ENCODE measurements at places on chromosomes 5 and 9.

DNA sequence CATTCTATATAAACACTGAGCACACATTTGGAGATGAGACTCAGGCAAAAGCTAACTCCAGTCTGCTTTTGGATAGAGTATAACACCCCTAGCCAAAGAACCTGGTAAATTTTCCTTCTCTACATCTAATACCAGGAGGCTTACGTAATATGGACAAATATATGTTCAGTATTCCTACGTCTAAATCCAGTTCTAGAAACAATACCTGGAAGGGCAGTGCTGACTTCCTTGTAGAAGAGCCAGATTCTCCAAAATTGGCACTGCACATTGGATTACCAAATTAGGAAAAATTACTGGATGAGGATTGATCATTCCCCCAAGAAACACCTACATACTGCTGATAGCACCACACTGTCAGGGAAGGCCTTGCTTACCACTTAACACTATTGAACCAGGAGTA lies 247.4 kb downstream of the SAXO1 start:
- no peak for DNase-seq

- DNase-seq: no peak
Measured at GRCh38 chr5:4093970-4094369, 498.3 kb downstream of the IRX1 start.

DNA sequence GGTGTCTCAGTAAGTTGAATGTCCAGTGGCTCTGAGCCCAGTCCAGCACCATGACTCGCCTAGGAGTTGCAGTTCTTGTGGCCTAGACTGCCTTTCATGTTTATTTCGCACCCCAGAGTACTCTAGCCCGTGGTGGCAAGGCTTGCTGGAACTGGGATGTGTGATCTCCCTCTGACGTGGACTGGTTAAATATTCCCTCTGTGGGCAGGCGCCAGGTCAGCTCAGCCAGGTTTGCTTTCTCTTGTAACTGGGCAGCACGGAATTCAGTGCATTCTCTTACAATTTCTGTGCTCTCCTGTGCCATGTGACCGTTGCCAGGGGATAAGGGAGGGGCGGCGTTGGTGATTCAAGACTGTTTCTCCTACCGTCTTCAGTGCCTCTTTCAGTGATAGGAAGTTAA lies 270.8 kb downstream of the KDM4C start:
- no peak for DNase-seq

- DNase-seq: no peak
Measured at GRCh38 chr5:120449501-120449900, 14.6 kb upstream of the PRR16 start.

- DNase-seq: no peak
Measured at GRCh38 chr5:139462586-139463276, at the start of gene ECSCR. Gene ECSCR, minus strand, starts transcription at chr5:139462743. Its CDS starts 73 bp downstream, at chr5:139462670.

DNA sequence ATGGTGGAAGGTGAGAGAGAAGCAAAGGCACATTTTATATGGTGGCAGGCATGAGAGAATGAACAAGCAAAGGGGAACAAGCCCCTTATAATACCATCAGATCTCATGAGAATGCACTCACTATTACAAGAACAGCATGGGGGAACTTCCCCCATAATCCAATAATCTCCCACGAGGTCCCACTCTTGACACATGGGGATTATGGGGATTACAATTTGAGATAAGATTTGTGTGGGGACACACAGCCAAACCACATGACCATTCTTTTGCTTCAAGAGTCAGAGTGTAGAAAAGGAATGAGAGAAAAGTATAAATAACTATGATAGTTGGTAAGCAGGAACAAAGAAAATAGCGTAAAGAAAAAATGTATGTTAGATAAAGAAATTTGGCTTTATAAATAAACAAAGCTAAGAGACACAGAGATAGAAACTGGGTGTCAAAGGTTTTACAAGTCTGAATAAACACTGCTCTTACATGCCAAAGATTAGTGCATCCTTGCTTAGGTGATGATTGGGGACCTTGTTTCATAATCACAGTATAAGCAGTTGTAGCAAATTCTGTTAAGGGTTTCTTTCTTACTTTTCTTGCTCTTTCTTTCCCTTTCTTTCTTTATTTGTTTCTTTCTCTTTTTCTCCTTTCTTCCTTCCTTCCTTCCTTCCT lies 91.9 kb upstream of the PAPPA start:
- DNase-seq: no peak

GRCh38 chr9:74598874-74599273 lies 101.7 kb downstream of the RORB start:
- DNase-seq: no peak

DNA sequence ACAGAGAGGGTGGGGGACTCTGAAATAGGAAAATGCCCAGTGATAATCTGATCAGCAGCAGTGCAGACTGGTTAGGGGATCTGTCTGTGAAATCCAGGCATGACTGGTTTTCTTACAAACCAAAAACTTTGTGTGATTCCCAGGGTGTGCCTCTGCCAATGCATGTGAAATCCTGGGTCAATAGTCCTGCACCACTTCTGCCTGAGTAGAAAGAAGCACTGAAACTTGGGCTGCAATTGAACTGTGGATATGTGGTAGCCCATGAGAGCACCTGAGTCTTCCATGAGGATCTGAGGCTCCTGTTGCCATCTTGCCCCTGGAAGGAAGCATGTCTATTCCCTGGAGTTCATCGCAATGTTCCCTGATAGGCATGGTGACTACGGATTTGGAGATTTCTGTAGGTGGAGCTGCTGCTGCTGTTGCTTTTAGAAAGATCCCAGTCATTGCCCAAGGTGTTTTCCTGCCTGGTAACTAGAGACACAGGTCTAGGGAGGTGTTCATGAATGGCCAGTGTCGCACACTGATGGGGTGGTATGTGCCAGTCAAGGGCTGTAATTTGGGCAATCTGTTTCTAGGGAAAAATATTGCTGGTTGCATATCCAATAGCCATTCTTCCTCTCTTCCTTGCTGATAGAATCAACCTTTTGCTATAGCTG lies 146.7 kb downstream of the CARTPT start:
- DNase-seq: no peak
